ENCODE measurements at places on chromosomes 7 and 10.

GRCh38 chr10:132817701-132818211 is 31.8 kb upstream of the NKX6-2 start:
- DNase-seq, result no peak

- no peak for DNase-seq
Observed at GRCh38 chr10:91309711-91310110, 89.2 kb downstream of the PCGF5 start.

DNA sequence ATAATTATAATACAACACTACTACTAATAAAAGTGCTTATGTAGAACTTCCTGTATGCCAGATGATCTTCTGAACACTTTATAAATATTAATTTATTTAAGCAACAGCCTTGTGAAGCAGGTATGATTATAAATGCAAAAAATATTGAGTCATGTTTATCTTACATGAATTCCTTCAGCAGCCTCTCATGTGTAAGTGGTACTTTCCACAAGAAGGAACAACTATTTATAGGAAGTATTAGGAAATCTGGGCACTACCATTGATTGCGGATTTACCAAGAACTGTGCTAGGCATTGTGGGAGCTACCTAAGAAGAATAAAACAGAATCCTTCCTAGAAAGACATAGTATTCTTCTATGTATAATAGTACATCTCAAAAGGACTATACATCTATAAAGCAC is 10.7 kb upstream of the STEAP4 start:
- DNase-seq, result no peak

- DNase-seq, result peak; percentile 26
Observed at GRCh38 chr7:66296001-66296521, 90.9 kb downstream of the TPST1 start.

DNA sequence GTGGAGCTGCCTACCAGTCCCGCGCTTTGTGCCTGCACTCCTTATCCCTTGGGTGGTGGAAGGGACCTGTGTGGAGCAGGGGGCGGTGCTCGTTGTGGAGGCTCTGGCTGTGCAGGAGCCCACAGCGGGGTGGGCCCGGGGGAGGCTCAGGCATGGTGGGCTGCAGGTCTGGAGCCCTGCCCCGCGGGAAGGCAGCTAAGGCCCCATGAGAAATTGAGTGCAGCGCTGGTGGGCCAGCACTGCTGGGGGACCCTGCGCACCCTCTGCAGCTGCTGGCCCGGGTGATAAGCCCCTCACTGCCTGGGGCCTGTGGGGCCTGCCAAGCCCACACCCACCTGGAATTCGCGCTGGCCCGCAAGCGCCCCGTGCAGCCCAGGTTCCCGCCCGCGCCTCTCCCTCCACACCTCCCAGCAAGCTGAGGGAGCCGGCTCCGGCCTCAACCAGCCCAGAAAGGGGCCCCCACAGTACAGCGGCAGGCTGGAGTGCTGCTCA is 859.6 kb upstream of the KCND2 start:
- DNase-seq, result no peak

DNA sequence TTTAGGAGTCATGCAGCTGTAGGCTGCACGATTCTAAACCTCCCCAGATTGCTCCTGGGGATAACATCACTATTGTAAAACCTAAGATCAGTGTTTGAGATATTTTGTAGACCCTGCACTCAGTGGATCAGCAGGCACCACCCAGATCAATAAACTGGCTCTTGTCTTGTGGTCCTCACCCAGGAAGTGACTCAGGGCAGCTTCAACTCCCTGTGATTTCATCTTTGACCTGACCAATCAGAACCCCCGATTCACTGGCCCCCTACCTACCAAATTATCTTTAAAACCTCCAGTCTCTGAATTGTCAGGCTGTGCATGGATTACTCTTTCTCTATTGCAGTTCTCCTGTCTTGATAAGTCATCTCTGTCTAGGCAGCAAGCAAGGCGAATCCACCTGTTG is 25.7 kb downstream of the ARL5B start:
- DNase-seq, result no peak

- DNase-seq, result no peak
Observed at GRCh38 chr7:16430133-16430532, 8.8 kb upstream of the CRPPA start.

GRCh38 chr7:43764807-43765491 is 6.5 kb downstream of the BLVRA start:
- DNase-seq, result no peak

GRCh38 chr10:29698773-29699490 is 64.2 kb upstream of the SVIL start:
- no peak for DNase-seq

DNA sequence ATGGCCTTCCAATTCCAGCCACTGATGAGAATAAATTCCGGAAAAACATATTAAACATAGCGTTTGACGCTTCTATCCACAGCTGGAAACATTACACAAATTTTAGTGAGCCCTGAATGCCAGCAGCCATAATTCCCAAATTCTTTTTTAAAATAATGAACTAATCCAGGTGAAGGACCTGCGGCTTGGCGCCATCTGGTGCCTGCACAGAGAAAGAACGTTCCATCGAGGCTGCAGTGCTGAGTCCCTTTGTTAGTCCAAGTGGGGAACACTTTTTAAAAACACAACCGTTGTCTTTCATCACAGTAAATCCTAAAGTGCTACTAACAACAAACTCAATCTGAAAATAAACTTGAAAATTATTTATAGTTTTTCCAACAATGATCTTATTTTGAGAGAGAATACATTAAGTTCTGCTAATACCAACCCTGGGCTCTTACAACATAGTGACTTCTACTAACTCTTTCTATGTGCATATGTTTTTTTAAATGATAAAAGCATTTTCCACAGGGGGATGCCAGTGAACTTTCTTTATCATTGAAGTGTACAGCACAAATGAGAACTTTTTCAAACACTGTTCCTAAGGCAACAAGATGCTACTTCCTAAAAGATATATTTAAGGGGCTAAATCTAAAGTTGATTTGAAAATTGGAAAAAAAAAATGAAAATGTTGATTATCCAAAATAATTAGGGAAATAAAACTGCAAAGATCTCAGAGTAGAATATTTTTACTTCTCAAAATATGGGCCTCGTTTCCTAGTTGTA is 166.9 kb upstream of the RNF32 start:
- no peak for DNase-seq

- DNase-seq, result no peak
Observed at GRCh38 chr7:100655908-100656674, at the start of gene ACTL6B. Gene ACTL6B, minus strand, starts transcription at chr7:100656448. Its CDS starts 94 bp downstream, at chr7:100656354.

GRCh38 chr7:131562941-131563340 is 6.5 kb upstream of the PODXL start:
- no peak for DNase-seq

DNA sequence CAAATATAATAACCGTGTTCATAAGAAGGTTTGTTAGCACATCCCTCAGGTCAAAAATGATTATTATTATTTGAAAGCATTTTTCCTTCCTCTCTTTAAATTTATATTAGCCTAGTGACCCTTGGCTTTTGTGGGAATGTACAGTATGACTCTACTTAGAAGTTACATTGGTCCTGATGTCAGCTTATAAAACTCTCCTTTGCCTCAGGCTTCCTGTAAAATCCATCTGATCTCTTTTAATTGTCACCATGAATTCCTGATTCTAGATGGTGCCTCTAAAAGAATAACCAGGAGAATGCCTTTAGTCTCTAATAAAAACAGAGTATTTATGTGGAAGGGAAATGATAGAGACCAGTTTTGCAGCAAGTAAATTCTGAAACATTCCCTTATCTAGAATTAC is 1134.4 kb downstream of the XPNPEP1 start:
- DNase-seq, result no peak

DNA sequence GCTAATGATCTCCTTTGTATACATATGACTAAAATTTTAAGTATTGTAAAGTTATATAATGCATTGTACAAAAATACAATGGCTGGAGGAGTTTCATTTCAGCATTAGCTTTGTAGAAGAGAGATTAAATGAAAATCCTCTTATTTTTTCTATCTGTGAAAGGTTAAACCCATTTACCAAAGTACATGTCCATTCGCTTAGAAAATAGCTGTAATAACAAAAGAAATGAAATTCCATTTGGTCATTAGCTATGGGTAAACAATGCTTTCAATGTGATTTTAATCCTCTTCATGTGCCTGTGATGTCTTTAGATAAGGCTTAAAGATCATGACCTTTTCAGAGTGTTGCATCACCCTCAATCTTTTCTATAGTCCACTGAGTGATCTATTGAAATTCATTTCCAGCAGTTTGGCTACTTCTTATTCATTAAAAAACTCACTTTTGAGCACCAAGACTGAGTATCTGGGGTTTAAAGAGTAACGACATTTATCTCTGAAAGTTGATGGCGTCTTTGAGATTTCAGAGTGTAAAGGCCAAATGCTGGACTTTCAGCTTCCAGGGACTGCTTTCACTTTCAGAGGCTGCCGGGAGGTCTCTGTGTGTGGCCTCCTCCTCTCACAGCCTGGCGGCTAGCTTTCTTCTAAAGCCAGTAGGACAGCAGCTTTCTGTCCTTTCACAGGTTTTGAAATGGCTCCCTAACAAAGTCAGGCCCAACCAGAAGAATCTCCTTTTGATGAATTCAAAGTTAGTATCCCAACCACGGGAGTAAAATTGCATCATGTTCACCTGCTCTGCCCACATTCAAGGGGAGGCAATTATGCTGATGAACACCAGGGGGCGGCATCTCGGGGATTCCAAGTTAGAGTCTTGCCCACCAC is 701.4 kb upstream of the COBL start:
- DNase-seq, result no peak
